ENCODE measurements at places on chromosomes 1 and 21.

GRCh38 chr1:247322442-247322841 is 9.2 kb downstream of the ZNF496 start:
- no peak for DNase-seq

GRCh38 chr1:230067871-230068620 is 1.0 kb downstream of the GALNT2 start:
- peak; percentile 14 for DNase-seq

DNA sequence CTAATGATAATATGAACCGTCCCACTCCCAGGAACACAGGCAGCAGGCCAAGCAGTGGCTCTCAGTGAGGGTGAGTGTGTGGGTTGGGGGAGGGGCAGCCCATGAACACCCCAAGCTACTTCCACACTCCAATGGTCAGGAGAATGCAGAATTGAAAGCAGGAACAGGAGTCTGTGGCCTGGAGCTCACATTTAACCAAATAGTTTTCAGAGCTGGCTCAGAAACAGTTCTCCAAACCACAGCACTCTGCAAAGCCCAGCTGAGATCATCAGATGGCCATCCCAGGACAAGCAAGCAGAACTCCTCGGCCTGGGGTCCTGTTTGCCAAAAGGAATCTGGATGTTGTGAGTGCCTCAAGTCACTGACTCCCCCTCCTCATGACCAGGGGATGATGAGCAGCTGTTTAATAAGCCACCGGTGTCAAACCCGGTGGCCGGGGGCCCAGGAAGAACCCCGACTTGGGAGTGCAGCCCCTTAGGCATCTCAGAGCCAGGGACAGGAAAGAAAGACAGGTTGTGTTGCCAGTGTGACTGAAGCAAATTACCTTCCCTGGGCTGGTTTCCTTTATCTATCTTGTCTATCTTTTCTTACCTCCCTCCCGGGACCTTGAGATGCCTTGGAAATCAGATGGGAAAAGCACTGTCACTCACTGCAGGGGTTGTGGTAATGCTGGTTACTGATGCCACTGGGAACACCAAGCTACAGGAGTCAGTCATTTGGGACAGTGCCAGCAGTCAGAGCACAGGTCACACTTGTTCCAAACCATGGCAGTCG is 20.4 kb downstream of the DEGS1 start:
- no peak for DNase-seq

DNA sequence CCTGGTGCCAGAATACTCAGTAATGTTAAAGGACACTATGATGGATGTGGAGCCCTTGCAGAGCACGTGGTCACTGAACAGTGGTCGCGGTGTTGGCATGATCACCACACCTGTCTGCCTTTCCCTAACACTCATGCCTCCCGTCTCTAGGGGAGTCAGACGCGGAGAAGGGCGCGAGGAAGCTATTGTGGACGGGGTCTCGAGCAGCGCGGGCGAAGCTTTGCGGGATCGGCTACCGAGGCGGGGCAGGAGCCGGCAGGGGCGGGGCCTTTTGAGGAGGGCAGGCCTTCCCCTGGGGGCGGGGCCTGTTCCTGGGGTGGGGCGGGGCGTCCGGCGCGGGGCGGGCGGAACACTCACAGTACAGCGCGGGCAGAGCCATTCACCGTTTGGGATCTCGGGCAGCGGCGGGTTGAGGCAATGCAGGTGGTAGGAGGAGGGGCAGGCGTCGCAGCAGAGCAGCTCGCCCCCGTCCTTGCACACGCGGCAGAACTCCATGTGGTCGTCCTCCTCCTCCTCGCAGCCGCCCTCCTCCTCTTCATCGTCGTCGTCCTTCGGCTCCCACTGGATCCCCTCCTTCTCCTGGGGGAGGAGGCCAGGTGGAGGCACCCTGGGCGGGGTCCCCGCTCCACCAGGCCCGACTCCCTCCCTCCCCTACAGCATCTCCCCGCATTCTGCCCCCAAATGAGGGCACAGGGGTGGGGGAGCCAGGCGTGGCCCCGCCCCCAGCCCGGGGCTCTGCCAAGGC is 31.5 kb downstream of the CHD5 start:
- DNase-seq, result peak; percentile 46

GRCh38 chr1:156270314-156270713 is 12.3 kb downstream of the SMG5 start:
- no peak for DNase-seq

DNA sequence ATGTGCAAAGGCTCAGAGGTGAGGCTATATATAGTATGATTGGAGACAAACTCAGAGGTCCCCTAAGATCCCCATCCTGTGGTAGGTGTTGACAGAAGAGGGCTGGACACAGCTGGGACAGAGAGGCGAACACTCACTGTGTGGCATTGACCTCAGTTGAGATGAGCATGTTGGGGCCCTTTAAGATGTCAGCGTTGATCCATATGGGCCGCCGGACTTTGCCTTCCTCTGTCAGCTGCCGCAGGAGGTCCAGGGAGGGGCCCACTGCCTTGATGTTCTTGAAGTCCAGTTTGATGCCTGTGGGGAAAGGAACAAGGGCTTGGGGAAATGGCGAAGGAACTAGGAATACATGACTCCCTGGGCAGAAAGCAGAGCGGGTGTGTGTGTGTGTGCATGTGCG is 8.8 kb downstream of the FAM151A start:
- DNase-seq, result no peak

DNA sequence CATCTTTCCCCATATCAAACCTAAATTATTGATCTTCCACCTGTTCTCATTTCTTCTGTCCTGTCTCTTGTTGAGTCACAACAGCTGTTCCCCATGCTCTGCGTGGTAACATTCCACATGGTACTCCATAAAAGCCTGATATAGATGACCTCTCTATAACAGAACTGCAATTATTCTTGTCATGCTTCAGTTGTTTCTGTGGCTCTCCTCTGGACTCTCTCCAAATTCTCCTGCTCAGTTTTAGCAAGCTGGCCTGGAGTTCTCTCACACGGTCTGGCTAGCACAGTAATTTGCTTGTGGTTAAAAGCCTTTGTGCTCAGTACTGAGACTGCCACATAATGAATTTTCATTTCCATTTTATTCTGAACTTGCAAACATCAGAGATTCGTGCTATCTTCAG is 10.6 kb upstream of the LRRC39 start:
- no peak for DNase-seq
